Subcutaneous preadipocyte (primary cell): ENCODE measurements at places on chromosomes 1 and 21. TPM values are rescaled to one million over a fixed set of nuclear protein-coding genes. Genes with fewer than 3 reads are reported as not detected.

The TRNP1 gene
- total RNA-seq, result 23.9 and 58.6 TPM in 2 replicates

The STPG1 gene
- 3.3 and 5.1 TPM in 2 replicates for total RNA-seq

The ICOSLG gene
- 0.37 and 0.39 TPM in 2 replicates for total RNA-seq

The EXTL1 gene
- total RNA-seq, result under 0.01 TPM in 2 replicates

The PLD5 gene
- total RNA-seq, result not detected in 2 replicates

The BRDT gene
- total RNA-seq, result not detected in 2 replicates
